ENCODE measurements at places on chromosomes 2 and 18.

- no peak for DNase-seq
These were observed 23.5 kb downstream of the TNS1 start for GRCh38 chr2:217979151-217979811.

- DNase-seq = peak; percentile 65
These were observed 3.0 kb downstream of the ZNF516 start for GRCh38 chr18:76491776-76492668.

GRCh38 chr2:168231609-168232241 is 15.7 kb downstream of the STK39 start:
- DNase-seq = no peak

- no peak for DNase-seq
These were observed 99.5 kb downstream of the TNS1 start for GRCh38 chr2:217903142-217903858.

GRCh38 chr2:1675633-1676032 is 68.7 kb downstream of the PXDN start:
- DNase-seq = peak; percentile 98

GRCh38 chr2:237440819-237441281 is 26.9 kb upstream of the COL6A3 start:
- peak; percentile 57 for DNase-seq

GRCh38 chr2:224449212-224450147 is 47.6 kb upstream of the FAM124B start:
- peak; percentile 55 for DNase-seq

DNA sequence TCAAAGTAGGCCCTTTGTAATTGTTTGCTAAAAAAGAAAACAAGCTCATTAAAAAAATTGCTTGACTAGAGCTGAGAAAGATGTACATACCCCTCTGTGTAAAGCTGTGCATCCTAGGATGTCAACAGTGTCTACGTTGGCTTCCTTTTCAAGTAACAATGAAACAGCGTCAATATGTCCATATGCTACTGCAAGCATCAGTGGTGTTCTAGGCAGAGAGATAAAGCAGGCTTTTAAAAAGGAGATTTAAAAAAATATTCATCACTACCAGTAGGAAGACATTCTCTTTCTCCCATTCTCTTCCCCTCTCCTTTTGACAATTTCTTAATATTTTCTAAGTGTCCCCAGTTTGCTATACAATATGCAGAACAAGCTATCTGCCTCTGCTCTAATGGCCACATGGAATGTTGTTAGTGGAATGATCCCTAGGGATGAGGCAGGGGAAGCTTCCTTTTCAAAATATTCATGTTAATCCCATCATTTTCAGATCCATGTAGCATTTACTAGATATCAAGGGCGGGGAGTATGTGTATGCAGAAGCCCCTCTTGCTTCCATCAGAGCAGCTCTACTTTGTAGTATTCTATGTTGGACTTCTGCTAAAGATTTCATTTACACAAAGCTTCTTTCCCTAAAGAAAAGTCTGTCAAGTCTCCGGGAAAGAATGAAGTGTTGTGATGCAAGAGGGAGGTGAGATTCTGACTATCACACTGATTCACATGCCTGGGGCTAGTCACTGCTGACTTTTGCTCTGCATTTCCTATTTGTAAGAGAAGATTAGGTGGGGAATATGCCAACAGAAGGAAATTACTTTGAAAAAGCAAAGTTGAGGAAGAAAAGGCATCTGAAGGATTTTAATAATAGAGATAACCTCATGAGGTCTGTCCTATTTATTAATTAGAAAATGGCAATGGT is 81.5 kb upstream of the PGAP1 start:
- DNase-seq = peak; percentile 84

DNA sequence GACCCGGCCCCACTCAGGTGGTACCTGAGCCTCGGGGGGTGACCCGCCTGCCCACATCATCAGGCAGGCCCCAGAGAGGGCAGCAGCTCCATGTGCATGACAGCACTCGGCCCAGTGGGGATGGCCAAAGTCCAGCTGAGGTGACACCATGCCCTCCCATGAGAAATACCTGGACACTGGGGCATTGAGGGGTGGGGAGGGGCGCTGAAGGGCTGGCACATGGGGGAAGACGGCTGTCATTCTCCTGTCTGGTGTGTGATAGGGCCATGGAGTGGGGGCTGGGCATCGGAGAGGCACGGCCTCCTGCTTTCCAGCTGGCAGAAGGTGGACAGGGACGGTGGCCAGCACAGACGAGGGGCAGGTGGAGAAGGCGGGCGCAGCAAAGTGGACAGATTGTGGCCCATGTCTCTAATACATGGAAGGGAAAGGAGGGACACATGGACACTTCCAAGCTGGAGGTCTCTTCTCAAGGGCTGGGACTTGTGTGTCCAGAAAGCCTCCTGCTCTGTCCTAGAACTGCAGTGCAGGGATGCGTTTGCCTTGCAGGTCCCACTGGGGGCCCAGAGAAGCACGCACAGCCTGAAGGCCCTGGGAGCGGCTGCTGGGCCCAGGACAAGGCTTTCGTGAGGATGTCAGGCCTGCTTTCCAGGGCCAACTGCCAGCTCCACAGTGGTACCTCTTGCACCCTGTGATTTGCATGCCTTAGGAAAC is 302.2 kb downstream of the NDUFA10 start:
- DNase-seq = no peak

- no peak for DNase-seq
These were observed 118.7 kb downstream of the KLHL29 start for GRCh38 chr2:23503682-23504081.

- DNase-seq = no peak
These were observed 117.9 kb upstream of the ZBTB14 start for GRCh38 chr18:5413447-5413846.

DNA sequence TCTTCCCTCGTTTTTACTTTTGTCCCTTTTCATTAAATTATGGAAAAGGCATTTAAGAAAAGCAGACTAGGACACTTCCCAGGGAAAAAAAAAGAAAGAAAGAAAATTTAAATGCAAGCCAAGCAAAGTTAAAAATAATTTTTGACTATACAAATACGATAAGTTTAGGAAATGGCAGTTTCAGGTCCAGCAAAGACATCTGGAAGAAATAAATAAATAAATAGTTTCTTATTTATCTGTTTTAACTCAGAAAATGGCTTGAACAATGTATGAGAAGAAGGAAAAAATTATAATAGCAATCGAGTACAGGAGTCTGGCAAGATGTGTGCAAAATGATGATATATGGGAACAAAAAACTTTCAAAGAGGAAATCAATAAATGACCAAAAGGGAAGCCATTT is 114.6 kb upstream of the NCKAP5 start:
- no peak for DNase-seq

GRCh38 chr2:109215866-109216265 is 86.9 kb downstream of the SH3RF3 start:
- no peak for DNase-seq

DNA sequence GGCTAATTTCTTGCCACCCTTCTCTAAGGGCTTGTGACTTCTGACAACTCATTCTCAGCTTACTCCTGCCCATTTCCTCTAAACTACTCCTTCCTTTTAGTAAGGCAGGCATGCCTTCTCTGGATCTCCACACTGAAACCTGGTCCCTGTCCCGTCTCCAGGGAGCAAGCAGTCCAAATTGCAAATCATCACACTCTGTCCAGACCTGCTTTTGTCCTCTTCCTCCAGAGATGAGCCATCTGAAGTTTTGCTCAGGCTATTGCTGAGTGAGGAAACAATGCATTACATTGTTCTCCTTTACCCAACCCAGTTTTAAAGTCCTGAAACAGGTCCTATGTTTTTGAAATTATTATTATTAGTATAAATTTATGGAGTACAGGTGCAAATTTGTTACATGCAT is 57.3 kb downstream of the ARHGAP25 start:
- DNase-seq = no peak

- DNase-seq = no peak
These were observed 107.7 kb downstream of the KCTD1 start for GRCh38 chr18:26440644-26441043.

- DNase-seq = no peak
These were observed 201.7 kb downstream of the BCL11A start for GRCh38 chr2:60351802-60352201.

DNA sequence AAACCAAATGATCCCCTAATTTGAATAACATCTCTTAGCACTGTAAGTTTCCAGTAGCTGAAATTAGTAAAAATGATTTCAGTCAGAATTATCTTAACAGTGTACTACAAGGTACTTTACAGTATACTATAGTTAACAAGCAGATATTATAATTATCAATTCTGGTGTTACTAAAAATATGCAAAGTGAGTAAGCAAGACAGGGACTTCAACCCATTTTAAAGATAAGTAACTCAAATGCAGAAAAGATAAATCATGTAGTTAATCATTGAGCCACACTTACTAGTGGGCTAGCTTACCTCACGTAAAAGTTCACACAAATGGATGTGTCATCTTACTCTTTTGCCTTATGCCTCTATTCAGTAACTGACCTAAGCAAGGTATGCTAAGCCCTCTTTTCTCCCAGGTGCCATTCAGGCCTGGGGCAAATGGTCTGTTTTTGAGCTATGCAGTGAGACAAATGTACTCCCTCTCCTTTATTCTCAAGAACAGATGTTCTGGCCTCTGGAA is 101.0 kb downstream of the NBAS start:
- DNase-seq = no peak

GRCh38 chr2:165952741-165953211 is 800 bp downstream of the TTC21B start:
- peak; percentile 35 for DNase-seq

GRCh38 chr2:53036196-53036595 is 731.4 kb upstream of the CHAC2 start:
- peak; percentile 32 for DNase-seq

DNA sequence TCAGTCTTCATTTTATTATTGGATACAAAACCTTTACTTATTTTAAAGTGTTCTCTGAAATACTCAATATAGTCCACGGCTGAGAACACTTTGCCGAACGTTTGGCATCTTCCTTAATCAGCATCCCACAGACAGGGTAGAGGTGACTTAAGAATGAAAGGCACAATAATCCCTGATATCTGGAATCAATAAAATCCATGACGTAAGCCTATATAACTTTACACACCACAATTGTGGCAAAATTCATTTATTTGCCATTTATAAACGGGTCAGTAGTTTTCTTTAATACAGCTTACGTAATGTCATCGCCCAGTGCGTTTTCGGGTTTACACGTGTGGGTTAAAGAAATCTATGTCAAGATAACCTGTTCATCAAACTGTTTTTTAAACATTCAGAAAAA is 1.3 kb downstream of the MGAT4A start:
- no peak for DNase-seq

- no peak for DNase-seq
These were observed 48.1 kb upstream of the CTIF start for GRCh38 chr18:48490641-48491293.

- DNase-seq = no peak
These were observed 45.5 kb downstream of the CNGA3 start for GRCh38 chr2:98391581-98392270.

GRCh38 chr2:47008381-47009252 is 93.0 kb upstream of the MCFD2 start:
- no peak for DNase-seq

GRCh38 chr2:30527859-30528258 is 80.8 kb downstream of the LCLAT1 start:
- DNase-seq = peak; percentile 2

DNA sequence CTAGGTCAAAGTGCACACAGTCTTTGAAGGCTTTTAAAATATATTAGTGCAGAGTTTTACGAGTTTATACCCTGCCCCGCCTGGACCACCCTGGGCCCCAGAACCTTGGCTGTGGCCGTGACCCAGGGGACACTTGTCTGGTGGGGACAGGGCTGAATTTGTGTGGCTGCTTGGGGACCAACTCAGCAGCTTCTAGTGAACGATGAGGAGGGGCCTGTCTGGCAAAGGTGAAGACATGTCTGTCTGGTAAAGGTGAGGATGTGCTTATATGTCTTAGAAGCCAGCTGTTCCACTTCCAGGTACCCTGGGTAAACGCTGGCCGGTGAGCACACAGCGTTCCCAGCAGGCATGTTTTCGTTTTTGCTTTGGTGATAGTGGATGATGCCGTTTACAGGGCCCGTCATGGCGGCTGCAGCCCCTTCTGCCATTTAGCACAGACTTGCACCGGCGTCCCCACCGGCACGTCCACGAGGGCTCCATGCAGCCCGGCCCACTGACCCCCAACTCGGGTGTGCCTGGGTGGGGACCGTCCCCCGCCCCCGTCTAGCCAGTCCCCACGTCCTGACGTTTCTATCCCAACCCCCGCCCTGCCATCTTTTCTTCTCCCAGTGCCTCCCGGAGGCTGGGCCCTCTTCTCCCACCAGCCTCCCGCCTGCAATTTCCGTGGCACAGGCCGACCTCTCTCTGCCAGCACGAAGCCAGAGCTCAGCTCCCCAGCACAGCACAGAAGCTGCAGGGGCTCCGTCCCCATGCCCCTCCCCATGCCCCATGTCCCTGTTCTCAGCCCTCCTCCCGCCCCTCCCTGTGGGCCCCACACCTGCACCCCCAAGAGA is 67.8 kb downstream of the SLC66A2 start:
- no peak for DNase-seq

DNA sequence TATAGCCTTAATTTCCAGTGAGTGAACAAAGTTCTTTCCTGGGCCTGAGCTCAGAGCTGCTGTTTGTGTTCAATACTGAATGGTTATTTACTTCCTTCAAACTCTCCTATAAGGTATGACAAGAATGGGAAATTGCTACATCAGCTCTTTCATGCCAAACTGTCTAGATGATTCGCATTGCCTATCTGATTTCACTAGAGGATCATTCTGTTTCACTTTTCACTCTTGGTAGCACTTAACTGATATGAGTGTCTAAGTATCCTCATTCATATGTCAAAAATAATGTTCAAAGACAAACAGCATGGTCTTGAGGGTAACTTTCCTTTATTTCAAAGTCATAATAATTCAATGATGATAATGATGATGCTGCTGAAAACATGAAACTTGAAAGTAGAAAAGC is 32.9 kb upstream of the SCG2 start:
- no peak for DNase-seq

DNA sequence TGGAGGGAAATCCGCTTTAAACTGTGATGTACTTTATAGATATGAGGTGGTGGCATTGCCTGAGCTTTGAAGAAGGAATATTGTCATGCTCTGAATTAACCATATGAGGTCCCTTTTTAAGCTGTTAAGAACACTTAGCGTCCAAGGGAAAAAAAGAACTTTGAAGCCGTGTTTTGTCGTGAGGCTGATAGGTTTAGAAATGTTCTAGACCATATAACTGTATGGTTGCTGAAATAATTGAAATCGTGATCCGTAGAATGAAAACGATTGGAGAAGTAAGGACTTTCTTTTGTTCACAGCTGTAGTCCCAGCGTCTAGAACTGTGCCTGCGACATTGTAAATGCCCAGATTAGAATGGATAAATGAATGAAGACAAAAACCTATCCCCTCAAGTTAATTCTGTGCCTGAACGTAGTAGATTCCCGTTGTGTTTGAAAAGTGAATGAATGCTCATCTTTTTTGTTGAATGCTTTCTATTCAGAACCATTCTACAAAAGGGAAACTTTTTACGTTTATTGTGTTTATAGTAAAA is 1.5 kb downstream of the SMCHD1 start:
- DNase-seq = no peak

- DNase-seq = no peak
These were observed 8.9 kb downstream of the MAPRE2 start for GRCh38 chr18:35050028-35050546.

Measured in ELR (cell line).